ENCODE measurements at places on chromosomes 2 and 18.
A peak's percentile ranks its signal among the peaks of the same experiment; 100 is the strongest.

GRCh38 chr18:69674292-69674877 lies 273.3 kb downstream of the CD226 start:
- no peak for DNase-seq

DNA sequence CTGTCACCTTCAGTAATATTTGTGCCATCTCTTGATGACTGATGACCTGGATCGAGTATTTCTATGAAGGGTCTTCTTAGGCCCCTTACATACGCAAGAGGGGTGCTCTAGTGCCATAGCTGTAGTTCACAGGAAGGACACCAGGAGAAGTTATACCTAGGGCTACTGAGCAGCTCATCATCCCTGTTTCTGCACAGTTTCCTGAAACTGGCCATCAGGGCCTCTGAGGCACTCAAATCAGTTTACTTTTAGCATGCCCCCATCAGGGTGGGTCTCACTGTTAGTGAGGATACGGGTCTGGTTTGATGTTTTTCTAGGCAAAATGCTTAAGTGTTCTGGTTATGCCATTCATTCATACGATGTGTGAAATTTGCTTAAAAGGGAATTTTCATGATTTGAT lies 20.0 kb upstream of the FBLN7 start:
- no peak for DNase-seq

DNA sequence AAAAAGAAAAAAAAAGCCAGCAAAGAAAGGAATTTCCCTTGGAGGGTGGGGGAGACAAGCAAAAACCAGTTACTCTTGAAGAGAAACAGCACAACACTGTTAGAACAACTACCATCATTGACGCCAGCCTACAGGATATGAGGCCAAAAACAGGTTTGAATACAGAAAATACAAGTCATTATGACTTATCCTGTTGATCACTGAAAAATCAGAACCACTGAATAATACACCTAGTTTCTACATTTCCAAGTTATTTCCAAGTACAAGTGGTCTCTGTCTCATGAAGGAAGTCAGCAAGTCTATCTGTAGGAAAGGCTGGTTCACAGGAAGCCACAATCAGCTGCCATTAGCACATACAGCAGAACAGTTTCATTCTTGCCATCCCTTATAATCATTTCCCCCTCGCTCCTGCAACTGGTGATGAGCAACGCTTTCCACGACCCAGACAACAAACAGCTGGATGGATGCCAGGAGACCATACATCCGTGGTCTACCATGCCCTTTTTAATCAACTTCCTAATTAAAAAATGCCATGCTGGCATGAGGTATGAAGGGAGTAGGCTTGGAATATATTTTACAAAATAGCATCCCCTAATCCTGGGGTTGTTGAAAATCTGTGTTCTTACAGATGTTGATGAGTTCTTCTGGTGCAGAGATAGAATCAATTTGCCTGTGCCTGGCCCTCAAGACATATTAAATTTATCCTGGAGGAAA lies 10.4 kb downstream of the MYT1L start:
- DNase-seq: no peak

GRCh38 chr2:199462956-199463692 lies 5.4 kb upstream of the SATB2 start:
- DNase-seq: peak; percentile 77

GRCh38 chr2:120917886-120918285 lies 182.2 kb downstream of the GLI2 start:
- DNase-seq: no peak

DNA sequence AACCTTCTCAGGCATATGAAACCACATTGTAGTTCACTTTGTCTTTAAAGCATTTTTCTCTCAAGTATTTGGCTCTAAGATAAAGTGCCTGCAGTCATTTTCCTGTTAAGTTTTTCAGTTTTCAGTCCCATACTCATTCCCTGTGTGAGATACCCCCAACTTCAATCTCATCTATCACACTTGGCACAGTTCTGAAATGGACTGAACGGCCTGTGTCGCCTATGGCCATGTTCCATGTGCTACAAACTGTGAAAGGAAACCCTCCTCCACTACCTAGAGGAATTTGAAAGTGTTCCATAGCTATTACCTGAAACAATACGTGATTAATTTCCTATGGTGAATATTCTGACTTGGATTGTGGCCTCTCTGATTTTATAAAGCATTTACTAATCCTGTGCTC lies 319.1 kb downstream of the CTNNA2 start:
- DNase-seq: no peak

DNA sequence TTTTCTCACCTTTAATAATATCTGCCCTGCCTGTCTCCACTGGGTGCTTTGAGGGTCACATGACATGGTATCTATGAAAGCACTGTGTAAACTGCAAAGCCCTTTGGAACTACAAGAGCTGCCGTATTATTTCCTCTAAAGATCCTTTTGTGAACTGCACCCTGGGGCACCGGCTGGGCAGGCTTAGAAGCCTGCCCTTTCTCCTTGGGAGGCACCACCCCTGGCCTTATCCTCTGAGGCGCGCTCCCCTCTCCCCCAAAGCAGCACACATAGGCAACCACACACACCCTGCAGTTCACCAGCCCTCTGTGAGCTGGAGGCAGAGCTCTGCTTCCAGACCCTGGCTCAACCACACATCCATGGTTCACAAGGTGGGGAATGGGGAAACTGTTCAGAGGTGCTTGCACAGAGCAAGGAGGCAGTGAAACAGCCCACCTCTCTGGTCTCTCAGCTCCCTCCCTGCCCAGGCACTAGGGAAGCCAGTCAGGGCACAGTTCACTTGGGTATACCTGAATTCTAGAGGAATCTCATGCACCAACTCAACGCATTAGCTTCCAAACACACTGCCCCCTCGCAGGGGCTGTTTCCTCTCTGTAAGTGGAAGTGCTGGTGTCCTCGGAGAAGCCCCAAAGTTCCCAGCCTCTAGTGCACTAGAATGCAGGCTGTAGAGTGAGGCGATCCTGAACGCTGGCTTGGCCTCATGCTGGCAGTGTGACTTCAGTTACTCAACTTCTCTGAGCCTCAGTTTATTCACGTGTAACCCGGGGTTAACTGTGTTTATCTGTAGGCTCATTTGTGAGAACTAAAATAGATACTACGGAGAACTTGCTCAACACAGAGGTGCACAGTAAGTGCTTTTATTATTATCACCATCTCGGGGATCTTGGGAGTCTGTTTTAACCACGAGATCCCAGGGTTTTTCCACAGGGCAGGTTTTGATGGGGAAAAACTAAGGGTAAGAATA lies 11.0 kb downstream of the SIGLEC15 start:
- no peak for DNase-seq

DNA sequence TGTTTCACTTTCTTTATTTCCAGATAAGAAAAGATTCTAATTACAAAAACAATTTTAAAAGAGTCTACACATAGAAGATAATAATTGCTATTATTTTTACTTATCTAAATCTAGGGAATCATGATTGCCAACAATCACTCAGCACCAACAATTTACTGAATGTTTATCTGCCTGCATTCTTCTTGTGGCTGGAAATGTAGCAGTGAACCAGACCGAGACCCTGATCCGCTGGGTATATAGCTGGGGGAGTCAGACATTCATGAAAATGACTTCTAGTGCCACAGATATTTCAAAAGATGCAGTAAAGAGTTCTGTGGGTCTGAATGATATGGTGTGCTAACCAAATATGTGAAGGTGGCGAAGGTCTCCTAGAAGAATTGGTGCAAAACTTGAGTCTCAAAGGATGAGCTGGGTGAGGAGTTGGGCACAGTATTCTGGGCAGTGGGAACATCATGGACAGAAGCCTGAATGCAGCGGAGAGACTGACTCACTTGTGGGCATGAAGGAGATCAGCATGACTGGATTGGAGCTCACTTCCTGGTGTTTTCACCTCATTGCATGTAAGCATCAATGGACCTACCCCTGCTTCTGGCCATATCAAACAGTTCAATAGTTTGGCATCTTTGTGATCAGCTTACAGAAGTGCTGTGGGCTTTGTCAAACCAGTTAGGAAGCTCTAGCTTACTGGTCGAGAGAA lies 26.1 kb upstream of the FN1 start:
- no peak for DNase-seq

- no peak for DNase-seq
These were observed 523 bp upstream of the ALMS1 start for GRCh38 chr2:73385123-73385503.

DNA sequence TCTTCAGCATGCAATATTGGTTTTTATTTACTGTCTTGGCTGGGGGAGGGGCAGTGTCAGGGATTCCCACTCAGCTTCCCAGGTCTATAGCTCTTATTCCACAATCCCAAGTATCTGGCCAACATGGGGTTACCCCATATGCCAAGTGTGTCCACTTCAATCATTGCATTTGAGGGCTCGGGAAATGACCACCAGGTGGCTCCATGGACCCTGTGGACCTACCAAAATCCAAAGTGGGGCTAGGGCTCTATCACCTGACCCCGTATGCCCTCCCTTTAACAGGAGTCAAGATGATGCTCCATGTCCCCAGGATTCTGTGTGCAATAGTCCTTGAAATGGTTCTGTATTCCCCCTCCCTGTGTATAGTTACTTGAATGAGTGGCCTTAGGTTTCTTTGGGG lies 12.1 kb upstream of the TRAF3IP1 start:
- DNase-seq: no peak

GRCh38 chr18:73983970-73984369 lies 163.7 kb downstream of the FBXO15 start:
- no peak for DNase-seq

- DNase-seq: peak; percentile 34
These were observed 66.3 kb upstream of the NABP1 start for GRCh38 chr2:191611614-191612013.

DNA sequence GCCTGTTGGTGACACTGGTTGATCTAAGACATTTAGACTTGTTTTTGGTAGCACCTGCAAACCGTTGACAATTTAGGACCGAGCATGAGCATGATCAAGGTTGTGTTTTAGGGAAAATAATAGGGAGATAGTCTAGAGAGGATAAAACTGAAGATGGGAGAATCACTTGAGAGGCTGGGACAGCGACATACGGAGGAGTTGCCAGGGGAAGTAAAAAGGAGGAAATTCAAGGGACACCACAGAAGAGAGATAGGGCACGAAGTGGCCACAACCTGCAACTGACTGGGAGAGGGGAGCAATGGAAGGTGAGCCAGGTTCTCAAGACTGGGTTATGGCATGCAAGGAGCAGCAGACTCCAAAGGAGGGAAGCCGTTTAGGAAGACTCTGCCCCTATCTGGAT lies 1.4 kb upstream of the ATP8B1 start:
- DNase-seq: no peak

- peak; percentile 40 for DNase-seq
These were observed 87.9 kb downstream of the UGGT1 start for GRCh38 chr2:128178650-128179460.

DNA sequence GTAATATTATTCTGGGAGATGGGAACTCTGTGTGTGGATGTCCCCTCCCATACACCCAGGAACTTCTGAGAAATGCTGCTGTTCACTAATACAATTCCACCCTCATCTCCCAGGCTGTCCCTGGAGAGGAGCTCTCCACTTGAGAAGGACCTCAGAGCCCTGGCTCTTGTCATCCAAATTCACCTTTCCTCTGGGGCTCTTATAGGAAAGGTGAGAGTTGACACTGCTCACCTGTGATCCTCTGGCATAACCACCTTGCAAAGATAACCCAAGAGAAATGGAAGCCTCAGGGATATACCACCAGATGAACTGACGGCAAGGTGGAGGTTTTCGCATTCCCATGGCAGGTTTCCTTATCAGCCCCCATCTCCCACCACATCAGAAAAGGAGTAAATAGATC lies 52.0 kb downstream of the IL1RL2 start:
- no peak for DNase-seq

DNA sequence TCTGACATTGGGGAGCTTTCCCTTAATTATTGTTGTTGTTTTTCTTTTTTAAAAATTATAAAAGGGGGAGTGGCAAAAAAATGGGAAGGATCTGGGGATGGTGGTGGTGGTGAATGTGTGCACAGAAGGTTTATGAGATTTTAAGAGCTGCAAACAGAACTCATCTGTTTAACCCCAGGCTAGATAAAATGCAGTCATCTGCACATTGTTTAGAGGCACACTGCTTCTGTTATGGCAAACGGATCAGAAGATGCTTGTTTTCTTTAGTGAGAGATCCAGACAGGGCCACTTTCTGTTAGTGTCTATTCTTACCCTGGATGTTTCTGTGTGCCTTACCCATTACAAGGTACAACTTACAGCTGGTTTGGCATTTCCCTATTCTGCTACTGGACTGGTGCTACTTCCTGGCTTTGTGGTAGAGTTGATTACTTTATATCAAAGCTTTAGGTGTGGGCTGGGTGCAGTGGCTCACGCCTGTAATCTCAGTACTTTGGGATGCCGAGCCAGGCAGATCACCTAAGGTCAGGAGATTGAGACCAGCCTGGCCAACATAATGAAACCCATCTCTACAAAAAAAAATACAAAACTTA lies 68.2 kb upstream of the NRP2 start:
- DNase-seq: no peak

- DNase-seq: no peak
These were observed 12.2 kb upstream of the ACKR3 start for GRCh38 chr2:236557306-236558030.

DNA sequence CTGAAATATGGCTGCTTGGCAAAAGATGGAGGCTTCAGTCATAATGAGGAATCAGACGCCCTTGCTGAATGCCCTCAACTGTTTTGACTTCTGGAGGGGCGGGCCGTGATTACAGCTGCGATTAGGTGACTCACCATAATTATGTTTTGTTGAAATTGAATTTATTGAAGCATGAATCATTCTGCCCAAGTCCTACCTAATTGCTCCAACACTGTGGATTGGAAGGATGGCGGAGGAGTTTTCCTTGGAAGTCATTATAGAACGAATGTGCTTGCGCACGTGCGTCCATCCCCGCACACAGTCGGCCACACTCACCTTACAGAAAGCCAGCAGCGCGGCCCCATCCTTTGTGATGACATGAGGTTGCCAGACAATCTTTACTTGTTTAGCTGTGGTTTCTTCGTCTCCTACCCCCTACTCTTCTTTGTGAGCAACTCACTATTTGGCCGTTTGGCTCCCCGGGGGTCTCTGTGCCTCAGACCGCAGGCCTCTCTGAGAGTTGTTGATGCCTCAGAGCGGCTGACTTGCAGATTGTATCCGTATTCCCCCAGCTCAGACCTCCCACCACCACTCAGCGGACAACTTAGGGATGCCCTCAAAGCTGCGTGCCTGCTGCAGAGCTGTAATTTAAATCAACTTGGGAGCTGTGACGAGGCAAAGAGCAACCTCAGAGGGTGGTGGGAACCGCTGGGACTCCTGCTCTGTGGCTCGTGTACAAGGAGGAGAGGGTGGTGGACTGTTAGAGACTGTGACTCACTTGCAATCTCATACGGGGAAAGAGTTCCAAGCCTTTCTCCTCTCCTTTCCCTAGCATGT lies 513.4 kb downstream of the TNS1 start:
- no peak for DNase-seq

DNA sequence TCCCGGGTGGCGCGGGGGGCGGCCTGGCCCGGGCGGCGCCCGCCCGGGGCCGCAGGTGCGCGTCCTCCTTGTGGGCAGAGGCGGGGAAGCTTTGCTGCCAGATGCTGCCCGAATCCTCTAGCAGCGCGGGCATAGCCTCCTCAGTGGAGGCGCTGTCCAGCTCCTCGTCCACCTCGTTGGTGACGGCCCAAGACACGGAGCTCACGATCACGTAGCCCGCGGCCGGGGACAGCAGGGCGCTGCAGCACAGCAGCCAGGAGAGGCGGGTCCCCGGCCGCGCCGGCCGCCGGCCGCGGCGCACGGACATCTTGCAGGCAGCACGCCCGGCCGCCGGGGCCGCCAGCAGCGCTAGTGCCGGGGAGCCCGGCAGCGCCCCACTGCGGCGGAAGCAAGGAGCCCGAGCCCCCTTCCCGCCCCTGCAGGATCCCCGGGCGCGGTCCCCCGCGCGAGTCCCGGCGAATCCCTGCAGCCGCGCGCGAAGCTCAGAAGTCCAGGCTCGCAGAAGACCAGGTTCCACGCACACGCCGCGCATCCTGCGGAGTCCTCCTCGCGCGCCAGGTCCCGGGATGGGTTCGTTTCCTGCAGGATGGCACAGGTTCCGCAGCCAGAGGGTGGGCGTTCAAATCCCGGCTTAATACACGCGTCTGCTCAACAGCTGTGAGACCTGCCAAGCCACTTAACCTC lies at the start of gene CREG2:
Gene CREG2, minus strand, starts transcription at position 353 of the 684 bp plus-strand sequence. Its CDS starts 46 bp downstream, at position 307.
- DNase-seq: peak; percentile 61
